ENCODE measurements at places on chromosomes 7 and 10.

DNA sequence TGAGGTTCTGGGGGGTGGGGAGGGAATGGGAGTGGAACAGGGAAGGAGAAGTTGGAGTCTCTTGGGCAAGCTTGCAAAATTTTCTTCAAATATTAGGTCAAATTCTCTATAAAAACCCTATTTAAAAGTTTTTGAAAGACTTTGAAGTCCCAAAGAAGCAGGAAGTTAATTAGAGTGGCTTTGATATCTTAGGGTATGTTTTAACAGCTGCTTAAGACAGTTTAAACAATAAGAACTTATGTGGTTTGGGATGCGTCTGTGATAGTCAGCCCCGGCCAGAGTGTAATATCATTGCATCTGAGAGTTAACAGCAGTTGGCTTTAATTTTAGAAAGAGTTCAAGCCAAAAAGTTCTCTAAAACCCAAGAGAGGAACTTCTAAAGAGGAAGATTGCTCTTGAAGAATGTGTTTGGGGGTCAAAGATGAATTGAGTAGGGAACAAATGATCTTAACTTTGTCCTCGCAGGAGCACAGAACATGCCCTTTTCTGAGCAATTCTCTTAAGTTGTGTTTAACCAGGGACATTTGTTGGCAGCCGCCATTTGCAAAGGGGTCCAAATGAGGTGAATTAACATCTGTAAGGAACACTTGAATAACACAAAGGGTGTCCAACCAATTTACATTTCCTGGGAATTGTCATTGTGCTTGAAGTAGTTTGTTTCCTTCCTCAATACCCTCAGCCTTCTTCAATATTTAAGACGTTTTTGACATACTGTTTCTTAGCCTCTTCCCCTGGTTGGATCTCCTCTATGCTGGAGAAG, 182.4 kb downstream of the PTEN start:
- no peak for DNase-seq

DNA sequence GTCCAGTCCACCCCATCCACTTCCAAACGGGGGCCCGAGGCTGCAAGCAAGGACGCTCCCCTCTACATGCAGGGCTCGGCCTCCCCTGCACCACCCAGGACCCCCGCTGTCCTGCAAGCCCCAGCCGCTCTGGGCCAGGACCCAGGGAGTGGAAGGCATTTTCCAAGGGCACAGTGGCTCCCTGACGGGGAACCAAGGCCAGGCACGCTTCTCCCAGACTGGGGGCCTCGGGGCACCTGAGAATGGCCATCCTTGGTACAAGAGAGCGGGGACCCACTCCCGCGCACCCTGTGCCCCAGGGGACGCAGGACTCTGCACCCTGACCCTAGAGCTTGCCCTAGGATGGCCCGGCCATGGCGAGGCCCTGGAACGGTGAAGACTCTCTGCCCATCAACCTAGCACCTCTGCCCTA, 545 bp upstream of the AKR1E2 start:
- no peak for DNase-seq

GRCh38 chr7:12738665-12739064, 51.2 kb downstream of the ARL4A start:
- DNase-seq = no peak

DNA sequence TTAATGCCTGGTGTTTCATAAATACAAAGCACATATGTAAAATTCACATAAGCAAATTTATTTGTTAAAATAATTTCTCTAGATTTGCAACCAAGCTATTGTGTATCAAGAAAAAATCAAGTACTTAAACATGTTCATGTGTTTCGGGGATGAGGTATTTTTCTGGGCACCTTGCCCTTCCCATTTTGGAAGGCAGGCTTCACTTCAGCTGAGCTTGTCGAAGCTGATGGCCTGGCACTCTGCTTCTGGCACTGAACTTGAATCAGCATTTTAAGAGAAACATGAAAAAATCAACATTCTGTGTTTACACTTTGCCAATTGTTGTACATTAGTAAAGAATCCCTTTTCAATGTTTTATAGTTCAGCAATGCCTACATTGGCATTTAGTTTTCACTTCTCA, 179.1 kb upstream of the STEAP4 start:
- DNase-seq = no peak

DNA sequence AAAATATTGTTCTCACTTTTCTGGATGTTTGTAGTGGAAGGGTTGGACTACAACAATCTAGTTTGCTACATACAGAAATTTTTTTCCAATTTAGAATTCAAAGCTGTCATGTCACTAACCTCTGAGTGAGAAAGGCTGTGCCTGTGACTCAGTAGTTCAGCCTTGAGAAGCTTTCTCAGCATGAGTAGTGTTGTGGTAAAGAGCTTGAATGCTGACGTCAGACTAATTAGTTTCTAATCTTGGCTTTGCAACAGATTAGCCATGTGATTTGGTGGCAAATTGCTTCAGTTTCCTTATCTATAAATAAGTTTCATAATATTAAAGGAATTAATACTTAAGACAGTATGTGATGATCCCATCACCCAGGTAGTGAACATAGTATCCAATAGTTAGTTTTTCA, 83.8 kb downstream of the ABCA13 start:
- no peak for DNase-seq

DNA sequence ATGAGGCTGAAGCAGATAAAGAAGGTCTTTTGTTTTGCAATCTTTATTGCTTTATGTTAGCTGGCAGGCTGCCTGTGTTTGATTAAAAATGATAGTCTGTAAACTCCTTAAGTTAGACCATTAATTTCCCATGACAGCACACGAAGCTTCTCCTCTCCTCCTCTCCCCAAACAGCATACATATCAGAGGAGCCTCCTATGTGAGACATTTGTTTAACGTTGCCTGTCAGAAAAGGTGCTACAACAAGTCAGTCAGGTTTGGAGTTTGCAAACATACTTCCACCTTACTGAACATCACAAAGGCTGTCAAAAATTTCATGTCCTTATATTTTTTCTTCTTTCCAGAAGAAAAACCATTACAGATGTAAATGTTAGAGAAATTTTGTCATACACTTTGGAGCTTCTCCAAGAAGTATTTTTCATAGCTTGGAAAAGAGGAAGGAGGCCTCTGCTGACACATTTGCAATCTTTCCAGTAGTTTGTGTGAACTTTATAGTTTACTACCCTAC, 393.1 kb downstream of the EXOC4 start:
- DNase-seq = no peak

- DNase-seq = no peak
These were observed 1.4 kb downstream of the BCCIP start for GRCh38 chr10:125824736-125825135.

- no peak for DNase-seq
These were observed 248.5 kb upstream of the GRB10 start for GRCh38 chr7:51031216-51031615.

GRCh38 chr7:114567416-114567815, 152.8 kb downstream of the FOXP2 start:
- no peak for DNase-seq

DNA sequence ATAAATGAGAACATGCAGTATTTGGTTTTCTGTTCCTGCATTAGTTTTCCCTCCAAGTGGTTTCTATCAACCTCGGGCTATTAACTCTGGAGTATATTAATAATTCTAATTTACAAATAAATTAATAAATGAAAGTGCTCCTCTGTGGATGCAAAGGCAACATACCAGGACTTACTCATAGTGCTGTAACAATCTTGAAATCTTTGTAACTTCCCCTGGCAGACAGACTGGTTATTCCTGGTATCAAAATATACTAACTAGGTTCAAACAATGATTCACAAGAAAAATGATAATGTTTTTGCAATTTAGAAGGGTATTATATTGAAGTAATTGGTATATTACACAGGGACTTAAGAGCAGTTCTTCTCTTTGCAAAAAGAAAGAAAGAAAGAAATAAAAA, 177.2 kb downstream of the FANK1 start:
- DNase-seq = no peak

DNA sequence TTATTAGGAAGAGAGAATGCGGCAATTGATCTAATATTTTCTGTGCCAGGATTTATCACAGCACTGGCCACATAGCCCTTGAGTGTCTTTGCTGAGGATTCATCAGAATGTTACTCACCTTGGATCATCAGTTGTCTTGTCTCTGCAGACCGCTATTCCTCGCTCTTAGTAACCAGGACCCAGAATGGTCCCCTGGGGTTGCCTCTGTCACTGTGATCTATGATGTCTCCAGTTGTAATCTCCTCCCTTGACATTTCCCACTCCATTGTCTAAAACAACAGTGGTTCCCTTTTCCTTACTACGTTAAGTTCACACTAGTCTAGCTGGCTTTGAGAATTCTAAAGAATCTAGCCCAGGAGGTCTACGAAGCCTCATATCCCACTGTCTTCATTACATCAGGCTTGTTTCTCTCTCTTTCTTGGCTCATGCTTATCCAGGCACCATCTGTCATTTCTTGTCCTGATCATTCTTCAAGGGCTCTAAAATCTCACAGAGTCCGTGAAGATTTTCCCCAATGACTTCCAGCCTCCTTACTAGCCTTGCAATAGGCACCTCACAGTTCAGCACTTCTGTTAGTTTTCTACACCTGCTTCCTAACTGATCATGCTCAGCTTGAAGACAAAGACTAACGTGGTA, 125.8 kb downstream of the CUBN start:
- no peak for DNase-seq

GRCh38 chr10:19412531-19412930, 363.9 kb downstream of the MALRD1 start:
- no peak for DNase-seq

GRCh38 chr10:78264361-78264760, 230.7 kb downstream of the RPS24 start:
- no peak for DNase-seq

DNA sequence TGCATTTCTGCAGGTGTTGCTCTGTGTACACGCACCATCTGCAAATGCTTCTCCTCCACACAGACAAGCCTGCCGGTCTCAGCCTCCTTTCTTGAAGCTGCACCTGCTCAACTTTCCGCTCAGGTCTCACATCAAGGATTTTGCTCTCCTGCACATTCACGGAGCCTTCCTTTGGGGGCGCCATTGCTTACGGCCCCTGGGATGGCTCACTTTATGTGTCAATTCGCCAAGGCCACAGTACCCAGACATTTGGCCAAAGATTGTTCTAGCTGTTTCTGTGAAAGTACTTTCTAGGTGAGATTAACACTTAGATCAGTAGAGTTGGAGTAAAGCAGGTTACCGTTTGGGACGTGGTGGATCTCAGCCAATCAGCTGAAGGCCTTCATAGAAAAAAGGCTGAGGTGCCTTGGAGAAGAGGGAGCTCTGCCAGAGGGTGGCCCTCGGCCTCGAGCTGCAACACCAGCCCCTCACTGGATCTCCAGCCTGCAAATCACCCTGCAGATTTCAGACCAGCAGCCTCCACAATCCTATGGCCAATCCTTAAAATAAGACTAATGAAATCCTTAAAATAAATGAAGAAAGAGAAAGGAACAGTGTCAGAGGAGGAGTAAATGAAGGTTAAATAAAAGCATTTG, 39.9 kb upstream of the PPP2R2D start:
- no peak for DNase-seq

GRCh38 chr10:124369066-124369465, 49.7 kb downstream of the OAT start:
- DNase-seq = no peak

- no peak for DNase-seq
These were observed 20.4 kb downstream of the GNG11 start for GRCh38 chr7:93941945-93942344.

GRCh38 chr7:86926732-86927131, 132.7 kb downstream of the ELAPOR2 start:
- no peak for DNase-seq

- no peak for DNase-seq
These were observed 77.8 kb upstream of the NRP1 start for GRCh38 chr10:33412241-33412640.

- DNase-seq = no peak
These were observed 8.6 kb upstream of the CALML3 start for GRCh38 chr10:5515948-5516761.

GRCh38 chr10:79292891-79293746, 54.1 kb upstream of the PPIF start:
- no peak for DNase-seq

DNA sequence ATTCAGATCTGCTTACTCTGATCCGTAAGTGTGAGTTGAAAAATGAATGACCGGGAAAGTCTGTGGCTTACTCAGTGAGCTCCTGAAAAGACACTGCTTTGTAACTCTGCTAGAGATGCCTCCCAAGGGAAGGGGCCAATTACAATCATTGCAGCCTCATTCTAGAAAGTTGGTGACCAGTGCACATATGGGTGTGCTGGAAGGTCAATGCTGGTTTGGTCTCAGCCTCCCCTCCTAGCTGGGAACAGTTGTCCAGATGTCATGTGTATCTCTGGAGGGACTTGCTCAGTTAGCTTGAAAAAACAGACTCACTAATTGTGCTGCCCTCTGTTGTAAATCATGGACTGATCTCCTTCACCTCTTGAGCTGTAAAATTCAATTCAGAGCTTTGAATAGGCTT, 405.0 kb downstream of the ADRA2A start:
- no peak for DNase-seq

DNA sequence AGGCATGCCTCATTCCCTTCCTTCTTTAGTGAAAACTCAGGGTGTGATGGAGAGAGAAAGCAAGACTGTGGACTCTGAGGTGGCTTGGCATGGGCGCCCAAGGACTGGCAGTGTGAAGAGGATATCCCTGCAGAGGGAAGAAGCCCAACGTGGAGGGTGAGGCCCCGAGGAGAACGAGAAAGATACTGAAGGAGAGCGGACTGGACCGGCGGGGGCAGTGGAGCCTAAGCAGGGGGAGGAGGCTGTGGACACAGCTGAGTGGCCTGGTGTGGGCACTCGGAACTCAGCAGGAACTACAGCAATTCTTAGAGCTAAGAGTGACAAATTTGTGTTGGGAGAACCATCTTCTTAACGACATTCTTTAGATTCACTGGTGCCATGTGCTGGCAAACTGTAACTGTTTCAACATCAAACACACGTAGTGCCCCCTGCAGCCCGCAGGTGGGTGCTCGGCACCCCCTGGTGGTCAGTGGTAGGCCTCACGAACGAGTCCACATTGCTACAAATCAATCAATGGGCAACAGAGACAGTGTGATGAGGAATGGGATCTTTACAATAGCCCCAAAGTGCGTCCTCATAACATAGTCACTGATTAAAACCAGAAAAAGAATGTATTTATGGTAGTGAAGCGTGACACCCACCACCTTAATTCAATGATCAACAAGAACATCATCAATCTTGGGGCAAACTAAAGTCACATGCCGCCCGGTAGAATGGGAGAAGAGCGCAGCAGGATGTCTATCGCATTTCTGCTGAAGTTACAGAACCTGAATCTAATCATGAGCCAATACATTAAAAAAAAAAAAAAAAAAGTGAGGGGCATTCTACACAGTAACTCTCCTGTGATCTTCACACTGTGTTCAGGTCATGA, 2.0 kb upstream of the SFTPA1 start:
- no peak for DNase-seq

DNA sequence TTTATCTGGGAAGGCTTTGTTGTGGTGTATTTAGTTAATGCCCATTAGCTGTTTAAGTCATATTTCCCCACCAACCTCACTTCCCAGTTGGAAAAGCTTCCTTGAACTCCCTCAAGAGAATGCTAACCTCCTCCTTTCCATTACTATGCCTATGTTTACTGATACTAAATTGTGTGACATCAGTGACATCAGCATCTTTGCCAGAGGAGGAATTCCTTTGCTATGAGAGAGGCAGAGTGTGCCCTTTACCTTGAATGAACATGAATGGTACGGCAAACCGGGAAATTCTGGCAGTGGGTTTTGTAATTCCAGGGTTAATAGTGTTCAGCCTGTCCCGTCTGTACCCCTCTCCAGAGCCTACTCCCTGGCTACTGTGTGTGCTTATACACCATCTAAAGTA, 22.1 kb upstream of the GLCCI1 start:
- DNase-seq = no peak

- DNase-seq = no peak
These were observed 75.1 kb upstream of the KIAA1217 start for GRCh38 chr10:24133835-24134234.
